ENCODE measurements at places on chromosomes 13 and 19.

DNA sequence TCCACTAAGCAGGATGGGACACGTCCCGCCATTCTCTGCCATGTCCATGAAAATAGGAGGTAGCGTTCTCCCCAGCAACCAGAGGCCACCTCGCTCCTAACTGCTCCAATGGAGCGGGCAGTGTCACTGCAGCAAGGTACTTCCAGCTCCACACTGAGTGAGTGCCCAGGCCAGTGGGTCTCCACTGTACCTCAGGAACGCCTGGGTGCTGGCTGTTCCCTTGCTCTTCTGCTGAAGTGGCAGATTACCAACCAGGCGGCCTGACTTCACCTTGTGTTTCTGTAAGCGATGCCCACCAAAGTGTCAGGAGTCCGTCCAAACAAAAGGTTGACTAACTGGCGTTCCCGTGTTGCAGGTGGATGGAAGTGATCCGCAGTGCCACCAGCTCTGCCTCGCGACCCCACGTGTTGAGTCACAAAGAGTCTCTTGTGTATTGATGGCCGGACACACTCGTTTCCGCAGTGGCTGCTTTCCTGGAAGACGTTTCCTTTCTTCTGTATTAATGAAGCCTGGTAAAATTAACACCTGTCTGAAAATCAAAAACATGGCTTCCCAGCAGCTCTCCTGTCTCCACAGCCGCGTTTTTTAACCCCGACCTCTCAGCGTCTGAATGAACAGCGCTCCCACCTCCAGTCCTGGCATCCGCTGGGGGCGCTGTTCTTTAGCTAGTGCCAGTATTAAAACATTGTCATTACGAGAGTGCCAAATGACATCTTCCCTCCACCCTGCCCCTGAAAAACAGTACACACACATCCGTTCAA lies 128.8 kb downstream of the STK24 start:
- DNase-seq: peak; percentile 43

- no peak for DNase-seq
These were observed 332.6 kb upstream of the DACH1 start for GRCh38 chr13:72199640-72200039.

- DNase-seq: no peak
These were observed 156.6 kb downstream of the FOXO1 start for GRCh38 chr13:40509876-40510275.

DNA sequence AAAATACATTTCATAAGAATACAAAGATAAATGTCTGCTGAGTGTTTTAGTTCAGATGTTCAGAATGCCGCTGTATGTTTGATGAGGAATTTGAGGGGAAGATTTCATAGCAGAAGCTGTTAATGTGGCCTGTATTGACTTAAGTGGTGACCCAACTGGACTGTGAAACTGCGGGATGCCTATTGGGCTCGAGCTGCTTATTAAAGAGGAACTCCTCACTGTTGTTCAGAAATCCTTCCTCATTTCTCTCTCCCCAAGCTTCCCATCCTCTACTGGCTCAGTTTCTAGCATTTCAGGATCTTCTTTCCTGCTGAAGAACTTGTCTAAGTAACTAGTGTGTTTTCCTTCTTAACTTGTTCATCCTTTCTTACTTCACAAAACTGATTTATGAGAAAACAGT lies 20.4 kb downstream of the DGKH start:
- DNase-seq: no peak

DNA sequence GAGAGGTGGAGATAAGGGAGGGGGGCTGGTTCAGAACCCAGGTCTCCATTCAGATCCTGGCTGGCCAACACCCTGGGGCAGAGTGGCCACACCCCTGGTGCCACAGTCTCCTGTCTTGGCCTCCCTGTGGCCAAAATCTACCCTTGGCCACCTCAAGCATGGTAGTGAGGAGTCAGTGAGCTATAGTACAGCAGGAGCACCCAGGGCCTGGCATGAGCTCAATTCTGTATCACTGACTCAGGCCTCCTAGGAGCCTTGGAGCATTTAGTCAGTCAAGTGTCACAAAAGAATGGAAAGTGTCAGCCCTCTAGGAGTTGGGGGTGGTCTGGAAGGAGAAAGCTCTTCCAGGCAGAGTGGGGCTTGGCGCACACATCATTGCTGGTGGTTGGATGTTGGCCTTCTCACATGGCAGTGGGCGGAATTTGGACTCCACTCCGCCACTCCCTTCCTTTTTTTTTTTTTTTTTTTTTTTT lies 6.6 kb upstream of the CD79A start:
- DNase-seq: peak; percentile 21

GRCh38 chr19:17720440-17720839 lies 1.2 kb downstream of the MAP1S start:
- no peak for DNase-seq

GRCh38 chr13:25190771-25191170 lies 18.7 kb upstream of the AMER2 start:
- no peak for DNase-seq

DNA sequence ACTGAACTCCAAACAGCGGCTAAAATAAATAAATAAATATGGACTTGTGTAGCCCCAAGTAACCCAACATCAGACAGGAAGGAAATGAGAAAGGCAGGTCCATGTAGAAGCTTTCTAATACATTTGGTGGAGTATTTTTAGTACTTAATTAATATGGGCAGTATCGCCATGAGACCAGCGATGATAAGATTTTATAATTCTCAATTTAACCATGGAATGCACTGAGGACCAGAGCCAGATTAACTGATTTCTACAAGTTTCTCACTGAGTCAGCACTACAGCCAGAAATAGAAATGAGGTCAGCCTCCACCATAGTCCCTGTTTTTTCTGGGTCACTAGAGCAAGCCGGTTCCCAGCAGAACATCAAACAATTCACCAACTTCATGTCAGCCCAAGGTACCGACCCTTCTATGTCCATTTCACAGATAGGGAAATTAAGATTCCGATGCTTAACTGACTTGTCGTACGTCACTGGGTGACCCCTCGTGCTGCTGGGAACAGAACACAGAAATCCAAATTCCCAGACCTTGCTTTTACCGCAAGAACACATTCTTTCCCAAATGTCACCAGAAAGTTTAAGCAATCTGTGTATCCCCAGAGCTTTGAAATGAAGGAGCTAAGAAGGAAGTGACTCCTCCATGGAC lies 90.4 kb downstream of the COL4A1 start:
- DNase-seq: peak; percentile 86

GRCh38 chr19:51368366-51369282 lies at the start of gene CLDND2:
TSS of gene CLDND2 (minus strand) at chr19:51369003. CDS start at chr19:51368577, 426 bp downstream.
- no peak for DNase-seq

DNA sequence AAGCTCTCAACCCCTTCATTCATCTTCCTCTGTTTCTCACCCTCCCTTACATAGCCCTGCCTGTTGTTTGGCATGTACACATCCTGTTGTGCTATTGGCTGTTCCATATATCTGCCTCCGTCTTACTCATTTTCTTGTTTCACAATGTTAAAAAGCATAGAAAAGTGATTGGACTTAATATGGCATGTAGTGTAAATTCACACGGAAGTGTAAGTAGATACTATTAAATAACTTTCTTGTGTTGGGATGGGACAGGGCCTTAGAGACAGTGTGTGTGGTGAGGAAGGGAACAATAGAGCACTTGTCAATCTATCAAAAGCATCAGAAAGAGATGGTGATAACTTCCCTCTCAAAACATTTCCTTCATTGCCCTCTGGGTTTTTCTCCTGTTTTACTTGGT lies 12.3 kb downstream of the LMO7 start:
- DNase-seq: no peak

DNA sequence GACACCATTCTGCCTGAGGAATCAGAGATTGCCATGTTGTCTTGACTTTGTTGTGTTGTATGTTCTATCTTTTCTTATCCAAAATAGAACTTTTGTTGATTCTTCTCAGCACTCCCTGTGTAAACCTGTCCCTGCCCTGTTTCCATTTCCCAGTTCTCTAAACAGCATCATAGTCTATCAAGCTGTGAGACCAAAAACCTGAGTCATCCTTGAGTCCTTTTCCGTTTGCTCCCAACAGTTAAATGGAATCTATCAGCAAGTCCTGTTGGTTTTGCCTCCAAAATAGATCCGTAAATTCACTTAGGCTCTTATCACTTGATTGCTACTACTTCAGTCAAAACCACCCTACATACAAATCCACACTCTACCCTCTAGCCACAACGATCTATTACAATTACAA lies 667.1 kb downstream of the PCDH9 start:
- no peak for DNase-seq

- no peak for DNase-seq
These were observed 4.6 kb upstream of the EPS15L1 start for GRCh38 chr19:16476401-16476800.

GRCh38 chr19:1853295-1854038 lies 5.2 kb upstream of the REXO1 start:
- peak; percentile 57 for DNase-seq

DNA sequence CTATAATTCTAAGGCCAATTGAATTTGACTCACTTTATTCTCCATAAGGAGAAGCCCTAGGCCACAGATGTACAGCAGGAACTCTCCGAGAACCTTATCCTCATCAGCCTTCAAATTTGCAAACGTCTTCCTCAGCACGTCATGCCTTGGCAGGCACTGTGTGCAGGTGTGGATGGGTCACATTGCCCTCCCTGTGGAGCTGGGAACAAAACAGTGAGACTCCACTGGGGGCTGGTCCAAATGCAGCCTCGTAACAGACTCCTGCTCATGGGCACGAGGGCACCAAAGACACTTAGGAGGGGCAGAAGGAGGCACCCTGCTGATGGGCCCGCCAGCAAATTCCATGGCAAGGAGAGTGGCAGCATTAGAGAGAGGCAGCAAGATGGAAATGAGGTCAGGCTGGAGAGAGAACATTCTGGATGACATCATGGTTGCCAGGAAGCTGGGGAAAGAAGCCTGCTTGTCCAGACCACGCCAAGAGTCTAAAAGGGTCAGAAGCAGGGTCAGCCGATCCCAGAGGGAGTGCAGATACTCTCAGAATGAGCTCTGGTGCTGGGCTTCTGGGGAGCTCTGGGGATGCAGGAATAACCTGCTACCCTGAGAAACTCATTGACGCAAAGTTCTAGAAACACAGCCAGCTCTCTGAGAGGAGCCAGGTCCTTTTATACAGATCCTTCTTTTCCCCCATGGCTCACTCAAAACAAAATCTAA lies 242.2 kb downstream of the B3GLCT start:
- DNase-seq: no peak
